ENCODE measurements at places on chromosomes 4 and X.

DNA sequence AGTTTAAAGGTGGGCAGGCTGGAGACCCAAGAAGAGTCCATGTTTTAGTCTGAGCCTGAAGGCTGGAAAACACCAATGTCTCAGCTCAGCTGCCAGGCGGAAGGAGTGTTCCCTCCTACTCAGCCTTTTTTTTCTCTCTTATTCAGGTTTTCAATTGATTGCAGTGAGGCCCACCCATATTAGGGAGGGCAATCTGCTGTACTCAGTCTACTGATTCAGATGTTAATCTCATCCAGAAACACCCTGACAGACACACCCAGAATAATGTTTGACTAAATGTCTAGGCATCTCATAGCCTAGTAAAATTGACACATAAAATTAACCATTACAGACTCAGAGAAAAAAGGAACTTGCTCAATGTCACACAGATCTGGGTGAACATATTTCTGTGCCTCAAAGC is 347.1 kb downstream of the GBA3 start:
- DNase-seq = no peak

DNA sequence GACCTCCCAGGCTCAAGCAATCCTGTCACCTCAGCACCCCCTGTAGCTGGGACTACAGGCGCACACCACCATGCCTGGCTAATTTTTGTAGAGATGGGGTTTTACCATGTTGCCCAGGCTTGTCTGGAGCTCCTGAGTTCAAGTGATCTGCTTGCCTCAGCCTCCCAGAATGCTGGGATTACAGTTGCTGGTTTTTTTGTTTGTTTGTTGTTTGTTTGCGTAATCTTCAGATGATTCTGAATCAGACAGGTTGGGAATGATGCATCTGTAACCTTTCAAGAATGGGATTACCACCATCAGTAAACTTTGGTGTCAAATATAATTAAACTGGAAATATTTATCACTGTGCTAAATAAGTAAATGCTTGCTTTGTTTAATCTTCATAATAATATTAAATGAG is 62.0 kb upstream of the SLC10A4 start:
- no peak for DNase-seq

- DNase-seq = no peak
These were observed 151.9 kb upstream of the ANK2 start for GRCh38 chr4:112897543-112897942.

GRCh38 chr4:40731792-40732245 is 17.9 kb upstream of the NSUN7 start:
- no peak for DNase-seq

GRCh38 chr4:40789031-40789430 is 39.3 kb downstream of the NSUN7 start:
- no peak for DNase-seq

GRCh38 chr4:145845118-145845517 is 93.5 kb downstream of the ZNF827 start:
- no peak for DNase-seq
